ENCODE measurements at places on chromosomes 12 and 14. TPM values are rescaled to one million over a fixed set of nuclear protein-coding genes. Genes with fewer than 3 reads are reported as not detected.

DNA sequence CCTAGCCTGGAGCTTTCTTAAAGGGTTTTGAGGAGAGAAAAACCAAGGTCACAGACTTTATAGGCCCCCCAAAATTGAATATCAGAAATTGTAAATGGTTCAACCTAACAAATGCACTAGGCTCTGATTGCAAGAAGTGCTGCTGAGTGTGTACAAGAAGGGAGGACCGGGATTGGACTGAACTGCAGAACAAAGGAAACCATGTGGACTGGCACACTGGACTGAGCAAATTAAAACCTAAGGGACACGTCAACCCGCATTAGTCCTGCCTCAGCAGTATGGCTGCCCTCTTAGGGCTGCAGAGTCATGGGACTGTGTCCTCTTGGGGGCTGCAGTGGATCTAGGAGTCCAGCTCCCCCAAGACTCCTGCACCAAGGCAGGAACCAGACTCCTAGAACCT is 842 bp upstream of the CISTR start:
- DNase-seq: no peak
- H3K4me3 ChIP-seq: no peak overlapping the region
- no peaks in the 10 kb centered on the region for H3K27me3 ChIP-seq
- peaks cover 2% of the 10 kb centered on the region for H3K36me3 ChIP-seq

KRT78 gene
- not detected for total RNA-seq

TAS2R9 gene
- total RNA-seq: not detected

GRCh38 chr12:31749024-31749704 is 20.3 kb upstream of the AMN1 start:
- H3K27me3 ChIP-seq: no peaks in the 10 kb centered on the region
- DNase-seq: peak; percentile 81
- peak overlapping the region; percentile 75 for H3K27ac ChIP-seq
- peaks cover 22% of the 10 kb centered on the region for H3K36me3 ChIP-seq

STAC3 gene
- 7.5 TPM for total RNA-seq

GRCh38 chr14:50725761-50726160 is 57.7 kb upstream of the SAV1 start:
- H3K36me3 ChIP-seq: peaks cover 77% of the 10 kb centered on the region
- peak overlapping the region; percentile 82 for H3K27ac ChIP-seq
- no peak for DNase-seq
- H3K4me3 ChIP-seq: peak overlapping the region; percentile 30
- H3K27me3 ChIP-seq: no peaks in the 10 kb centered on the region

DNA sequence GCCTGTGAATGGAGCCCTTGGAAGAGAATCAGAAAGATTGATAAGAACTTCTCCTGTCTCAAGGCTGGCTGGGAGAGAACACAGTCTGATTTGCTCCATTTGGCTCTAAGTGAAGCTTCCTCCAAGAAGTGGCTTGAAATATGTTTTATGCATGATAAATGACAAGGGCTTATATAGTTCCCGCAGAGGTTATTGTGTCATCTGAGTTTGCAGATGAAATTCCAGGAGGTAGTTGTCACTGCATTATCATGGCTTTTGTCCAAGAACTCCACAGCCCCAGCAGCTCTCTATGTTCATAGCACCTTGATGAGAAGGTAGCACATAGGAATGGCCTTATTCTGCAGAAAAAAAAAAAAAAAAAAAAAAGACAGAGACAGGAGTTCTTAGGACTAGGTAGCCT is 108.5 kb downstream of the DACT1 start:
- peaks cover 2% of the 10 kb centered on the region for H3K27me3 ChIP-seq
- H3K4me1 ChIP-seq: peaks cover 9% of the 10 kb centered on the region
- no peak overlapping the region for H3K4me3 ChIP-seq
- no peak for DNase-seq
- H3K36me3 ChIP-seq: no peaks in the 10 kb centered on the region

GRCh38 chr14:63964113-63964512 is 111.3 kb downstream of the SYNE2 start:
- H3K27ac ChIP-seq: no peak overlapping the region
- H3K36me3 ChIP-seq: peaks cover 41% of the 10 kb centered on the region
- H3K4me1 ChIP-seq: no peaks in the 10 kb centered on the region
- DNase-seq: no peak
- no peaks in the 10 kb centered on the region for H3K27me3 ChIP-seq

DNA sequence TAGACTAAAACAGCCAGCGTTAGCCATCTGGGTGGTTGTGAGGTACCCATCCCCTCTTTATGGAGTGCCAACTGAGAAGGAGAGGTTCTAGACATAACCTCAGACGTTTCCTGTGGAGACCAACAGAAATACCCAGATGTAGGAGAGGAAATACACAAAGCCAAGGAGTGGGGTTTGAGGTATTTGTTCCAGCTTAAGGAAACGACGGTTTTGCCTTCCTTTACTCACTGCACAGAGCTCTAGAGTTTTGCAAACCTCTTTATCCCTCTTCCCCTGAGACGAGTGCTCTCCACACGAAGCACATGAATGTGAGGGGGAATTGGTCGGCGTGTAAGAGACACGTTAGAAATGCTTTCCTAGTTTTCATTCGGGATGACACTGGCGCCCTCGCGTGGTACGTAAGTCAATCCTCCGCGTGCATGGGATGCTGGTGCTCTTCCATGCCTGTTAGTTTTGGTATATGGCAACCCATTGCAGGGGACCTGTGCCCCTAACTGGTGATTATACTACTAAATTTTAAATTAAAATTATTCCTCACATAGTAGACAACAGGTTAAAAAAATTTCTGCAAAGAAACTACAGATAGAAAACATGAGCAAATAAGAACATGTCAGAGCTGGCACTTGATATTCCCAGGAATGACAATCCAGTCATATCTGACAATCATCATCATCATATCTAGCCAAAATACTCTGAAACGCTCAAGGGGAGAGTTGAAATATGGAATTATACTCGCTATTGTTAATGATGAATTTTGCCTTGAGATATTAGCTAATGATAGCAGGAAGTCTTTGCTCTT is 121.7 kb downstream of the PPM1H start:
- H3K36me3 ChIP-seq: no peaks in the 10 kb centered on the region
- H3K27ac ChIP-seq: no peak overlapping the region
- H3K4me3 ChIP-seq: peak overlapping the region; percentile 38

- peak overlapping the region; percentile 33 for H3K4me3 ChIP-seq
- H3K27me3 ChIP-seq: peaks cover 3% of the 10 kb centered on the region
- peaks cover 23% of the 10 kb centered on the region for H3K4me1 ChIP-seq
- peaks cover 5% of the 10 kb centered on the region for H3K36me3 ChIP-seq
- DNase-seq: peak; percentile 77
- H3K27ac ChIP-seq: peak overlapping the region; percentile 85
These were observed 68.7 kb downstream of the EID3 start for GRCh38 chr12:104372061-104372720.

- no peak overlapping the region for H3K27ac ChIP-seq
- no peaks in the 10 kb centered on the region for H3K27me3 ChIP-seq
- peaks cover 23% of the 10 kb centered on the region for H3K36me3 ChIP-seq
- H3K4me3 ChIP-seq: no peak overlapping the region
- peak; percentile 58 for DNase-seq
- H3K4me1 ChIP-seq: peaks cover 4% of the 10 kb centered on the region
These were observed 45.4 kb downstream of the DCAF5 start for GRCh38 chr14:69107407-69108003.

KIF5A gene
- total RNA-seq: 1.4 TPM

CLEC2A gene
- total RNA-seq: not detected

GRCh38 chr12:5806371-5807089 is 138.5 kb downstream of the ANO2 start:
- no peak overlapping the region for H3K4me3 ChIP-seq
- no peaks in the 10 kb centered on the region for H3K27me3 ChIP-seq
- no peaks in the 10 kb centered on the region for H3K4me1 ChIP-seq
- H3K27ac ChIP-seq: no peak overlapping the region

DNA sequence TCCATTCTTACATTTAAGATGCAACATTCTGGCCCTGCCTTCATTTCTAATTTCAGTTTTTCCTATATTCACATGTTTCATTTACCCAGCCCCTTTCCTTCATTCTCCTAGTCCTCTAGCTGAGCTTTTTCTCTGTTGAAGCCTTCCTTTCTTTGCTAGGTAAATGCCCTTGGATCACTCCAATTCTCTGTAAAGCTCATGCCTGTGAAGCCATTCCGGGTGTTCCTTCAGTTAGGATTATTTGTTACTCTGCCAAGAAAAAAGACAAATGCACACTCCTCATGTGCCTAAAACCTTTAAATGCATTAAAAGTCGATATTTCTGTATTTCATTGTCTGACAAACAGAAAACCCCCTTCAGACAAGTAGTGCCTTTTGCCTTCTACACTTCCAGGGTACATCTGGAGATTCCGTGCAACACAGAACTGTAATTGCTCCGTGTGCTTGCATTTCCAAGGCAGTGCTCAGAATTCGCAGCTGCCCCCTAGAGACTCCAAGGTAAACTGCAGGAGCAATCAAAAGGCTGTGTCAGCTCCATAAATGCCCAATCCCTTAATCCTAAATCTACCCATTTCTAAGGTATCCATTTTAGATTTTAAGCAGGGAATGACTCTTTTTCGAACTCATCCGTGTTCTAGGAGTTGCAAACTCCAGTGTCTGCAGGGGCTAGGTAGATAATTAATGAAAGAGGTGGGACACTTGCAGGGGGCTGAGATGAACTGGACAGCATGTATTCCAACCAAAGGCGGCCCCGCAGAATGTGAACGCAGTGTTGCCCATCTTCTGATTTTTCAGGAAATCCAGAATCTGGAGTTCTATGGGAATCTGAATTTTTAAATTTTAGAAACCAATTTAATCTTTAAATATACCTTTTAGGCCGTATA is 320.2 kb downstream of the GRIN2B start:
- H3K27ac ChIP-seq: no peak overlapping the region
- H3K36me3 ChIP-seq: no peaks in the 10 kb centered on the region
- H3K4me1 ChIP-seq: no peaks in the 10 kb centered on the region
- peaks cover 5% of the 10 kb centered on the region for H3K27me3 ChIP-seq
- peak; percentile 32 for DNase-seq
- H3K4me3 ChIP-seq: no peak overlapping the region

PTCSC3 gene
- not detected for total RNA-seq

GRCh38 chr12:49808686-49809380 is 19.4 kb downstream of the NCKAP5L start:
- H3K36me3 ChIP-seq: no peaks in the 10 kb centered on the region
- H3K27ac ChIP-seq: no peak overlapping the region
- peaks cover 13% of the 10 kb centered on the region for H3K4me1 ChIP-seq
- no peak overlapping the region for H3K4me3 ChIP-seq
- no peaks in the 10 kb centered on the region for H3K27me3 ChIP-seq
- DNase-seq: no peak

- peaks cover 3% of the 10 kb centered on the region for H3K27me3 ChIP-seq
- DNase-seq: no peak
- H3K36me3 ChIP-seq: peaks cover 7% of the 10 kb centered on the region
- peaks cover 53% of the 10 kb centered on the region for H3K4me1 ChIP-seq
These were observed 2.4 kb upstream of the NUMB start for GRCh38 chr14:73460691-73461127.

DNA sequence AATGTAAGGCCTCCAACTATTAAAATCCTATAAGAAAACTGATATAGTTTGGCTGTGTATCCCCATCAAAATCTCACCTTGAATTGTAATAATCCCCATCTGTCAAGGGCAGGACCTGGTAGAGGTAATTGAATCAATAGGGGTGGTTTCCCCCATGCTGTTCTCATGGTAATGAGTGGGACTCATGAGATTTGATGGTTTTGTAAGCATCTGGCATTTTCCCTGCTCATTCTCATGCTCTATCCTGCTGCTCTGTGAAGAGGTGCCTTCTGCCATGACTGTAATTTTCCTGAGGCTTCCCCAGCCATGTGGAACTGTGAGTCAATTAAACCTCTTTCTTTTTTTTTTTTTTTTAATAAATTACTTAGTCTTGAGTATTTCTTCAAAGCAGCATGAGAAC is 31.9 kb downstream of the TSPAN19 start:
- H3K27ac ChIP-seq: no peak overlapping the region
- DNase-seq: no peak
- H3K4me3 ChIP-seq: no peak overlapping the region
- no peaks in the 10 kb centered on the region for H3K36me3 ChIP-seq
- no peaks in the 10 kb centered on the region for H3K4me1 ChIP-seq

TOMM20L gene
- total RNA-seq: not detected

GRCh38 chr12:23947395-23947794 is 2.1 kb downstream of the SOX5 start:
- DNase-seq: no peak
- no peaks in the 10 kb centered on the region for H3K27me3 ChIP-seq
- no peak overlapping the region for H3K27ac ChIP-seq
- H3K36me3 ChIP-seq: no peaks in the 10 kb centered on the region
- H3K4me3 ChIP-seq: no peak overlapping the region

DNA sequence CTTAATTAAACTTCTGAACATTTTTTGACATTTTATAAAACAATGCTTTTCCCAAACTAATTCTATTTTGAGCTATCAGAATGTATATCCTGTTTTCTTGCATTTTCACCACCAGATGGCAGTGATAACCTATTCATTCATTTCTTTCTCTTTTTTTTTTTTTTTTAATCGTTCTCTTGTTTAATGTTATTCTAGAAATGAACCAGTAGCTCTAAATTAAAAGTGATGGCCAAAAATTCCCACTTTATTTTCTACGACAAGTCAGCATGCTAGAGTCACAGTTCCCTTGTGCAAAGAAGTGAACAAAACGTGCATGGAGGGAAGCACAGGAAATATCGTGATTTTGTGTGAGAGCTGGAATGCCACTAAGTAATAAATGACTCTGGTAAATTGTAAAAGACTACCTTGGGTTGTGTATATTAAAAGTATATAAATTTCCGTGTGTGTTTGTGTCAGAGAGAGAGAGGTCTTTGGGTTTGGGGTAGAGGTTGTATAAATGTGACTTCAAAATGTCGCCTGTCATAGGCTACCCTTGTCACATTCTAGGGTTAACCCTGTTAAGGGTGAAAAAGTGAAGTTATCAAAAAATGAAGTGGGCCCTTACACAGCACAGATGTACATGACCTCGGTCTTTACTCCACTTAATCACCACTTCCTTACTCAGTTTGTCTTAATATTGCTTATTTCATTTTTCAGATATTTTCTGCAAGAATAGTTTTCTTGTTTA is 40.4 kb upstream of the LDHB start:
- peaks cover 3% of the 10 kb centered on the region for H3K27me3 ChIP-seq
- no peak overlapping the region for H3K27ac ChIP-seq
- H3K4me3 ChIP-seq: no peak overlapping the region
- no peaks in the 10 kb centered on the region for H3K36me3 ChIP-seq
- no peak for DNase-seq

GRCh38 chr12:126418400-126418799 is 1353.2 kb downstream of the AACS start:
- H3K27ac ChIP-seq: no peak overlapping the region
- no peak overlapping the region for H3K4me3 ChIP-seq
- no peaks in the 10 kb centered on the region for H3K36me3 ChIP-seq
- no peak for DNase-seq

KRT74 gene
- not detected for total RNA-seq
